ENCODE measurements at places on chromosomes 1 and 21.
A peak's percentile ranks its signal among the peaks of the same experiment; 100 is the strongest.

GRCh38 chr1:99173282-99173681, 91.0 kb upstream of the PLPPR4 start:
- no peak for DNase-seq

GRCh38 chr1:233163696-233164095, 131.8 kb downstream of the PCNX2 start:
- no peak for DNase-seq

DNA sequence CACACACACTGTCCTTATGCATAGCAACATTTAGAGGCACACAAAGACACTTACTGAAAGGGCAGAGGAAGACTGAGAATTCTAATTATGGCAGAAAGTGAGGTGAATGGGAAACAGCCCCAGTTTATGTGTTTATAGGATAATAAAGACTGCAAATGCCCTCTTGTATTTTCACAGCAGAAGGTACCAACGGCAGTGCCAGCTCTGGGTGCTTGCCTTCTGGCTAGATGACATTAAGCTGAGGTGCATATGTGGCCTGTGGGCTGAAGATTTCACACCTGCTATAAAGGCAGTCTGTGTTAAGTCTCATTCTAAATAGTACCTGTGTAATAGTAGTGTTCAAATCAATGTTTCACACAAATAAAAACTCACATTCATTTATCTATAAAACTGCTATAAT, 347.2 kb upstream of the ZRANB2 start:
- no peak for DNase-seq

DNA sequence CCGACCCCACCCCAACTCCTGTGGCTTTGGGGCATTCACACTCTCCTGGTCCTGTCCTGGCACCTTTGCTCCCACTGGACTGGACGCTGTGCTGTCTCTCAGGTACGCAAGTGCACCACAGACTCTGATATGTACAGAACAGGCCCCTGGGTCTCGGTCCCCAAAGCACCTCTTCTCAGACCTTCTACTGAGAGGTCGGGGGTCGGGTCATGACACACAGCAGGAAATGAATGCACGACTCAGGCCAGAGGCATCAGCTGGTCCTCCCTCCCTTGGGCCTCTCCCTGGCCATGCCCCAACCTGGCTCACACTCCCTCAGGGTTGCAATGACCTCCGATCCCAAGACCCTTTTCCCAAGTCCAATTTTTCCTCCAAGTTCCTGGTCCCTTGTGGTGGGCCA, 1.8 kb upstream of the KRTAP10-12 start:
- no peak for DNase-seq

DNA sequence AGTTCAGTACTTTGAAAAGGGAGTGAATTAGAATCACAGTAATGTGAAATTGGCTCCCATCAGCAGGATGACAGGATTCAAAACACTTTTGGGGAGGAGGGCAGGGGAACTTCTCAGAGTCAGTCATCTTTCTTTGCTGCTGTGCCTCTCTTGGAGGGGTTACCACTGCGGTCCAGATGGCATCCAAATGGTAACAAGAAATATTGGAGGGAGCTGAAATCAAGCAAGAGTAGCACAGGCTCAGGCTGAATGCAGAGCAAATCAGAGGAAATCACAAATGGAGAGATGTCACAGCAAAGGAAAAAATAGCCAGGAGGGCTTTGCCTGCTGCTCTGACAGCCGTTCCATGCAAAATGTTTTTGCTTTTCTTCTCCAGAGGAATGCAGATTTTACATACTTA, 75.0 kb upstream of the C8B start:
- DNase-seq, result no peak

DNA sequence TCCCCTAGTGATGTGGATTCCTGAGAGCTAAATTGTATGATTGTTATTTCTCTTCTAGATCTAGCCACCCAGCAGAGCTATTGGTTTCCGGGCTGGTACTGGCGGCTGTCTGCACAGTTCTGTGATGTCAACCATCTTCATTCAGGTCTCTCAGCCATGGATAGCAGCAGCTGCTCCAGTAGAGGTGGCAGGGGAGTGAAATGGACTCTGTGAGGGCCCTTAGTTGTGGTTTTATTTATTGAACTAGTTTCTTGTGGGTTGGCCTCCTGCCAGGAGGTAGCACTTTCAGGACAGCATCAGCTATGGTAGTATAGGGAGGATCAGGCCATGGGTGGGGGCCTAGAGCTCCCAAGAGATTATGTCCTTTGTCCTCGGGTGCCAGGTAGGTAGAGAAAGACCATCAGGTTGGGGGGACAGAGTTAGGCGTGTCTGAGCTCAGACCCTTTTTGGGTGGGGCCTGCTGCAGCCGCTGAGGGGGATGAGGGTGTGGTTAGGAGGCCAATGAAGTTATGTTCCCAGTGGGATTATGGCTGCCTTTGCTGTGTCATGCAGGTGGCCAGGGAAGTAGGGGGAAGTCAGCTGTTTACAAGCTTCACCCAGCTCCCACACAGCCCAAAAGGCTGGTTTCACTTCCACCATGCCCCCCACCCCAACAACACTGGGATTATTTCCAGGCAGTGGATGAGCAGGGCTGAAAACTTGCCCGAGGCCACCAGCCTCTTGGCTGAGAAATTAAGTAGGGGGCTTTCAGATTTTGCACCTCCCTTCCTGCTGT, 55.1 kb upstream of the RGS4 start:
- no peak for DNase-seq

- peak; percentile 64 for DNase-seq
Measured at GRCh38 chr1:79193211-79194079, 186.9 kb upstream of the ADGRL4 start.

GRCh38 chr1:93611668-93612067, 70.0 kb downstream of the BCAR3 start:
- DNase-seq, result no peak

- peak; percentile 7 for DNase-seq
Measured at GRCh38 chr1:189185097-189185496, 1292.6 kb downstream of the BRINP3 start.

DNA sequence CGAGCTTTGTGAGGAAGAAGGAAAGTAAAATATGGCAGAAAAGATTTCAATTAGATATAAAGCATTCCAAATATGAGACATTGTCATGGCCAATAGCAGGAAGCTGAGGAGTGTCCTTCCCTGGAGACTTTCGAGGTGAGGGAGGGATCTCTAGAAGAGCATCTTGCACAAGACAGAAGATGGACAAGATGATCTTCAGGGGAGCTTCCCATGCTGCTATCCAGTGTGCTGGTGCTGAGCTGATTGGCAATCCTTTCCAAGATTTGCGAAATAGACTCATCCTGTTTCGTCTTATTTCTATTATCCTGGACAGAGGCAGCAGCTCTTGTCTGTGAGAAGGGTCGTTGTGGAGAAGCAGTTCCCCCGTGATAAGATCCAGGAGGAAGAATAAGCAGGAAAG, 342.0 kb upstream of the CAMK1G start:
- no peak for DNase-seq

DNA sequence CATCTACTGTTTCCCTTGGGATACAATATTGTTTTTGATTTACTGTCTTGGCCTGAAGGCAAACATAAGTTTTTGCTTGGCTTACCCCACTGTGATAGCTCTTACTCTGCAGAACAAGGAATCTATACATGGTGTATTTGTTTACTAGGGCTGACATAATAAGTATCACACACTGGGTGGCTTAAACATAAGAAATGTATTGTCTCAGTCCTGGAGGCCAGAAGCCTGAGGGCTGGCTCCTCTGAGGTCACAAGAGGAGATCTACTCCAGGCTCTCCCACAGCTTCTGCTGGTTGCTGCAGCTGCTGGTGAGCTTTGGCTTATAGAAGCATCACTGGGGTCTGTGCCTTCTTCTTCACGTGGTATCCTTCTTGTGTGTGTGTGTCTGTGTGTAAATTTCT, 30.7 kb upstream of the IGSF5 start:
- DNase-seq, result no peak

- no peak for DNase-seq
Measured at GRCh38 chr1:53631622-53632310, 107.2 kb downstream of the GLIS1 start.

GRCh38 chr1:20367116-20367585, 76.5 kb downstream of the VWA5B1 start:
- DNase-seq, result peak; percentile 91

GRCh38 chr1:151995774-151996173, 2.1 kb upstream of the S100A10 start:
- DNase-seq, result no peak

- DNase-seq, result no peak
Measured at GRCh38 chr1:201125800-201126199, 1.2 kb downstream of the ASCL5 start.

GRCh38 chr1:209835782-209836298, 8.1 kb downstream of the UTP25 start:
- DNase-seq, result no peak

- DNase-seq, result no peak
Measured at GRCh38 chr1:2932671-2933350, 88.5 kb upstream of the ACTRT2 start.

- no peak for DNase-seq
Measured at GRCh38 chr21:28516021-28516420, 476.7 kb downstream of the LTN1 start.

GRCh38 chr1:209491897-209492296, 91.6 kb upstream of the CAMK1G start:
- DNase-seq, result peak; percentile 88

DNA sequence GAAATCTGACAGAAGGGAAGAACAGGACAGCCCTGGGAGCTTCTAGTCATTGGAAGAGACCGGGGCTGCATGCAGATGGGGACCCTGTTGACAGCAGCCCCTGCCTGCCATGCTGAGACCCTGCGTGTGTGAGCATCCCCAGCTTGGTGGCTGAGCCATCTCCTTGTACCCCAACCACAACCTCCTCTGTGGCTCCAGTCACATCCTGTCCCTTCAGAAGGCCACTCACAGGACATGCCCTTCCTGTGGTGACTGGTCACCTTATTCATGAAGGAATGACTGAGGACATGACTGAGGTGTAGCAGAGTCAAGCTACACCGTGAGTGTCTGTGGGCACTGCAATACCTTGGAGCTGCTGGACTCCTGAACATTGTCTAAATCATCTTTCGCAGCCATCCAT, 141.8 kb upstream of the ERRFI1 start:
- peak; percentile 16 for DNase-seq

DNA sequence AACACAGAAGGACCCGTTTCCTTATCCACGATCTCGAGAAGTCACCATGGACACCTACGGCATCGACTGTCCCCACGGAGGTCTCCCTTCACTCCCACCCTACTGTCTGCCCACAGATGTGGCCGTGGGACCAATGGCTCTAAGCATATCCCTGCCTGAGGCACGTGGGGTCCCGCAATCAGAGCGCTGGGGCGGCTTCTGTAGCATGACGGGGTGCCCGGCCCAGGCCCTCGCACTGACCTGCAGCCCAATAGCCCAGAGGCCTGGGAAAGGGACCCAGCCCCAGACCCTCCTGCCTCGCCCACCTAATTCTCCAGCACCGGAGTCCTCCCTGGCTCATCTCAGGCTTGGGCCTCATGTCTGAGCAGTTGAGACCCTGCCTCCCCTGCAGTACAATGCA, 132.5 kb downstream of the NPHP4 start:
- DNase-seq, result no peak

DNA sequence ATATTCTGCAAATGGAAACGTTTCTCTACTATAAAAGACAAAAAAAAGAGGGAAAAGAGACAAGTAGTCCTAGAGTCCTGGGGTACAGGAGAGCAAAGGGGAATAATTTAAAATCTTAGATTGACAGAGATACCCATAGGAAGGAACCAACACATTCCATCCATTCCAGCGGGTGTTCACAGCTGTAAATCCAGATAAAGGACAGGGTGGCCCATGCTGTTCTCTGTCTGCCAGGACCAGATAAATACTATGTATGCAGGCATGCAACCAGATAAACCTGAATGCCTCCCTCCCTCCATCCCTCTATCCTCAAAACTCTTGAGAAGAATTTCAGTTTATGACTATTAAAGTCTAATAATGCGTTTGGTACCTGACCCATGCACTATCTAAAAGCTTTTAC, 131.8 kb downstream of the PTPN14 start:
- DNase-seq, result peak; percentile 97

DNA sequence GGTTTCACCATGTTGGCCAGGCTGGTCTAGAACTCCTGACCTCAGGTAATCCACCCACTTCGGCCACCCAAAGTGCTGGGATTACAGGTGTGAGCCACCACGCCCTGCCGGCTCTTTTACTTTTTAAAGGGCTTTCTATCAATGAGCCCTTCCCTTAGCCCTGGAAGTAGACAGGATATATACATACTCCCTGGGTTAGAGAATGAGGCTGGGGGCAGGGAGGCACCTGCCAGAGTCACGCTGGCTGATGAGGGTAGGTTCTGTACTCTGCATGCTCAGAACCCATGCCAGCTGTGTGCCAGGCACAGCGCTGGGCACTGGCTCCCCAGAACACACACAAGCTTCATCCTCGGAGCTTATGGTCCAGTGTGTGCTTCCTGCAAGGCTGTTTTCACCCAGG, 113.6 kb upstream of the IPO9 start:
- DNase-seq, result no peak

DNA sequence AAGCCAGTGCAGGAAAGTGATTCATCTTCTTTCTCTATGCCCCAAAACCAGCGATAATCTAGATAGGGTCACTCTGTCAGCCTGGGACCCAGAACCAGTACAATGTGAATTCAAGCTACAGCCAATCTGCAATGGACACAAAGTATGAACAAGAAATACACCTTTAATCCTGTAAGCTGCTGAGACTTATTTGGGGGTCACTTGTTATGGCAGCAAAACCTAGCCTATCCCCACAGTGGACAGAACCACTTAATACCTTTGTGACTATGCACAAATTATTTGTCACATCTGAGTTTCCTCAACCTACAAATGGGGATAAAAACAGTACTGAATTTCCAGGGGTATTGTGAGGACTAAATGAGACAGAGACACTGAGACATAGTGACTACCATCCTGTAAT, 50.0 kb downstream of the TMCO4 start:
- no peak for DNase-seq

DNA sequence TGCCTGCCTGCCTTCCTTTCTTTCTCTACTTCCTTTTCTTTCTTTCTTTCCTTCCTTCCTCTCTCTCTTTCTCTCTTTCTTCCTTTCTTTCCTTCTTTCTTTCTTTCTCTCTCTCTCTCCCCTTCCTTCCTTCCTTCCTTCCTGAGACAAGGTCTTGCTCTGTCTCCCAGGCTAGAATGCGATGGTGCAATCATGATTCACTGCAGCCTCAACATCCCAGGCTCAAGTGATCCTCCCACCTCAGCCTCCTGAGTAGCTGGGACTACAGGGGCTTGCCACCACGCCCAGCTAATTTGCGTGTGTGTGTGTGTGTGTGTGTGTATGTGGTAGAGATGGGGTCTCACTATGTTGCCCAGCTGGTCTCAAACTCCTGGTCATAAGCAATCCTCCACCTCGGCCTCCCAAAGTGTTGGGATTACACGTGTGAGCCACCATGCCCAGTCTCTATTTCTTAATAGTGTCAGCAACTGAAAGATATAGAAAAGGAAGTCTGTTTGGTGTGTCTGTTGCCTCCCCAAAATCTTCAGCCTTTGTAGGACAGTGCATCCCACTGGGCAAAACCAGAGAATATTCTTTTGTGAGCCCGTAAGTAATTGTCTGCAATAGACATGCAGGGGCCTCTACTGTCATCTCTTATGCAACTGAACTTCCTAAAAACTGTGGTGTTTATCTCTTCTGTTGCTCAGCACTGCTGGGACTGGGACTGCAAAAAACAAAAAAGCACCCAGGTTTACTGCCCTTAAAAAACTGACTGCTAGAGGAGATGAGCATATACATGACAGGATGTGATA, 20.9 kb upstream of the RAB4A start:
- DNase-seq, result no peak

- DNase-seq, result peak; percentile 7
Measured at GRCh38 chr1:50426108-50426700, 3.0 kb upstream of the DMRTA2 start.

- DNase-seq, result no peak
Measured at GRCh38 chr1:78286686-78287085, 204.1 kb upstream of the PTGFR start.

- DNase-seq, result no peak
Measured at GRCh38 chr1:168629466-168629865, 53.1 kb downstream of the XCL1 start.

Measured in mesendoderm (in vitro differentiated cells).